ENCODE measurements at places on chromosomes 7 and 10. TPM values are rescaled to one million over a fixed set of nuclear protein-coding genes. Genes with fewer than 3 reads are reported as not detected.

Gene NUTM2A
- 1.6 TPM for total RNA-seq

Gene SLC26A5
- not detected for total RNA-seq

DNA sequence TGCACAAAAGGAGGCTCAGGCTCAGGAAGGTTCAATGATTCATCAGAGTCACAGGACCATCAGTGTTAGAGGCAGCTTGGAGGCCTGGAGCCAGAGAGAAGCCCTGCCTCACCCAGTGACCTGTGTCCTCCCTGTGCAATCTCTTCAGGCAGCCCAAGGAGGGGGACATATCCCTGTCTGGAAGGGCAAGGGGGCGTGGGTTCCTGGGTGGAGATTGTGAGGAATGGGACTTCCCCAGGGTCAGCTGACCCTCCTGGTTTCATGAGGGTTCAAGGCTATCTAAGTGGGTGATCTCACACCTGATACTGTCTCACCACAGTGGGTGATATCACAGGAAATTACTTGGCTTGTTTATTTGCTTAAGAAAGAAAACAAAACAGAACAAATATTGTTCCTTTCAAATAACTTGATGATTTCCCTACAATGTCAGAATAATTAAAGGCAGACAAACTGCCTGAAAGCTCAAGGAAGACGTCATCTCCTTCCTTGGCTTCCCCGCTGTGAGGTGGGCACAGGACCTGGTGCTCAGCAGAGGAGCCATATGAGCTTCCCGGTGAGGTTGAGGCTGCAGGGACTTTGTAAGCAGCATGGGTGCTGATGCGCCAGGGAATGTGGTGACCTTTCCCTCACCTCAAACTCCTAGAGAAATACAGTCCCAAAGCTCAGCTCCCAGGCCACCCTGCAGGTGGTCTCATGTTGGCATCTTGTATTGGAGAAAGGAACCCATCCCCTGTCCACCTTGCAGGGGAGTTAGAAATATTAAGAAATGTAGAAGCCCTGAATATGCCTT lies 763.2 kb downstream of the GRID1 start:
- DNase-seq = peak; percentile 67

Gene THAP5
- total RNA-seq = 25.4 TPM

DNA sequence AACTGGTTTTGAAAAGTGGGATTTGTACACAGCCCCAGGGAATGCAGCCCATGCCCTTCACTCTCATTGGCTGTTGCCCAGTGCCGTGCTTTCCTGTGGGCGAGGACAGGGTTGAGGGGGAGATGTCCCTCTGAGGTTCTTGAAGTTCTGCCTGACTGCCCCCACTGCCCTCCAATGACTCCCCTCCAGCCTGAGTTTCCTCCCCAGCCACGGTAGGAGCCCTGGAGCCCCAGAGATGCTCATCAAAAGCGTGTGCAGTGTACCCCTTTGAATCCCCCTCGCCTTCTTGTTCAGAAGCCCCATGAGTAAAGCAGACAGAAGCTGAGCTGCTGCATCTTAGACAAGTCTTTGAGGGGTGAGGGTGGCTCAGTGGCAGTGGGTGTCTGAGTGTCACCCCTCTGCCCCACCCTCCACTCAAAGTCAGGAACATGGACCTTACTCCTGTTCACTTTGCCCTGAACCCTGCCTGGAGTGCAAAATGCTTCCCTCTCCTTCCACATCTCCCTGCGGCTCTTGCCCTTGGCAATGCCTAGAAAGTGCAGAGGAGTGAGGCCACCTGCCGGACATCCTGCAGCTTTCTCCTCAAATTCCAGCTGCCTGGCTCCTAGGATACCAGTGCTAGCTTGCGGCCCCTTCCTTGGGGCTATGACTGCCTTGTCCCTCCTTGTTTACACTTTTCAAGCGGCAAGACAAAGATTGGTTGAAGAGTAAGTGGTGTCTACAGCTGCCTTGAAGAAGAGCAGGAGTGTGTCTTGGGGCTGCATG lies 19.9 kb downstream of the FAM241B start:
- DNase-seq = no peak

Gene FIGNL1
- total RNA-seq = 2.6 TPM

DNA sequence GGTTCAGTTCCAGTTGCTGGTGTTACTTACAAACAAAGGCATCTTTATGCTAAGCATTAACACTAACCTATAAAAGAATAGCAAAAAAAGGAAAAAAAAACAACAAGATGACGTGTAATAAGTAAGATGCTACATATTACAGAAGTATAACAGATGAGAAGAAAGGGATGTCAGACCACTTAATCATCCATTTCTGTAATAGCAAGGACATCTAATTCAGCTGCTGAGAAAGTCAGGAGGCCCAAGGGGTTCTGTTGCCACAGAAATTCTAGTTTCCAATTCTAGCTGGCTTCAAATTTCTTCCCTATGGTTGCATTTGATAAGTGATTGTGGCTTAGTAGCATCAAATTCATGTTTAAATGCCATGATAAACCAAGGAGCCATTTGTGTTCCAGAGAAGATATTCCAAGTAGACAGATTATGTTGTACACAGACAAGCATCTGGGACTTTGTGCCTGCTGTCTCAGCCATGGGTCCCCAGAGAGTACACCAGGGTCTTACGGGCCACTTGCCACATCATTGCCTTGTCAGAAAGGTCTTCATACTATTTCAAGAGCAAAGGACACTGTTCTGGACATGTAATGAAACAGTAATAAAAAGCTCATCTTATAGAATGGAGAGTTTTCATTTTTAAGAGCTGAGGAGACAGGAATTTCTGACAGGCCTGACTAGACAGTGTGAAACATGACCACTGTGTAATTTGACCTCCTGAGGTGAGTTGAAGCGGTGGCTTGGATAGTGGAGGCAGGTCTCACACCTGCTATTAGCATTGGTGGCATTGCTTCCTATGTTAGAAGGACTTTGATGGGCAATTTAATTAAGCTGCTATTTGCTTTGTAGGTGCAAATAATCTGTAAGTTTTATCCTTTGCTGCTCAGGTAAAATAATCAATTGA lies 4.2 kb upstream of the ASB4 start:
- no peak for DNase-seq

Gene FRMPD2
- total RNA-seq = not detected

Gene NRP1
- 138 TPM for total RNA-seq

Gene CRYGN
- total RNA-seq = not detected

GRCh38 chr7:95817866-95818640 lies 45.7 kb downstream of the DYNC1I1 start:
- no peak for DNase-seq

- no peak for DNase-seq
Measured at GRCh38 chr7:32378988-32379387, 111.2 kb downstream of the LSM5 start.

GRCh38 chr10:55793024-55793423 lies 568.0 kb downstream of the ZWINT start:
- DNase-seq = no peak

GRCh38 chr7:1601956-1602355 lies 32.1 kb upstream of the PSMG3 start:
- DNase-seq = no peak

DNA sequence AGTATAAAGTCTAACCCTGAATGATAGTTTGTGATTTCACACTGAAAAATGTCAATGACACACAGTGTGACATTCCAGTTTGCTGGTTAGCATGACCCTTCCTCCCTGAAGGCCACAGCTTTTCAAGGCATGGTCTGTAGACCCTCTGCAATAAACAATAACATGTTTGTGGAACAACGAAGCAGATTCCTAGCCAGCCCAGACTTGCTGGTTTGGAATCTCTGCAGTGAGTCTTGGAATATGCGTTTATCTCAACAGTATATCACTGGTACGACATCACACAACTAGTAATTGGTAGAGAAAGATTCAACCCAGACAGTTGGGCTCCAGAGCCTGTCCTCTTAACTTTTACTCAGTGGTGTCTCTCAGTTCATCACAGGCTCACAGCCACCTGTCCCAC lies 23.7 kb upstream of the DUSP5 start:
- DNase-seq = no peak

- no peak for DNase-seq
Measured at GRCh38 chr10:8183241-8183704, 128.8 kb downstream of the GATA3 start.

- DNase-seq = no peak
Measured at GRCh38 chr10:31908157-31908556, 20.5 kb downstream of the ARHGAP12 start.

Gene MKX
- total RNA-seq = 0.16 TPM

Gene SKIDA1
- 1.8 TPM for total RNA-seq

Gene KIAA1217
- total RNA-seq = 24.0 TPM

DNA sequence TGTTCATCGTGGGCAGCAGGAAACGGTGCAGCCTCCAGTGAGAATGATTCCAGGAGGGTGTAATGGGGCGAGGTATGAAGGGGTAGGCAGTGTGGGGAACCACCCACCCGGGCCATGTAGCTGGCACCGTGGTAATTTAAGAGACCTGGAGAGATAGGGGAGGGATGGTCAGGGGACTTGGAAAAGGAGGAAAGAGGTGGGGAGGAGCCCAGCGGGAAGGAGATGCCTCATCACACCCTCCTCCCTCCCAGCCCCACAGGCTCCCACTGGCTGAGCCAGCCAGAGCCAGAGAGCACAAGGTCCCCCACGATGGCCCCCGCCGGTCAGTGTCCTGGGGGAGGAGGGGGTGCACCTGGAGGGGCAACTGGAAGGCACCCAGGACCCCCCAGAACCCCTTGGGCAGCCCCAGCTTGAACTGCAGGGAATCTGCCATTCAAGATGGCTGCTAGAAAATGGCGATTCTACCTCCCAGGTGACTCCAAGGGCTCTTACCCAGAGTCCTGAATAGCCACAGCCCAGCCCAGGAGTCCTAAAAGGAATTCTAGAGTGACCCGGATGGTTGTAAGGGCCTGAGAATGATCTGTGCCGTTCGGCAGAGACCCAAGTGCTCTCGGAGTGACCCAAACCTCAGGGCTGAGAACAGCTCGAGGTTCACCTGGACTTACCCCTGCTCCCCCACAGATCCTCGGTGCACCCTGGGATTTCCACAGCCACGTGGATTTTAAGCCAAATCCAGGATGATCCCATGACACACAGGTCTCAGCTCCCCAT lies 28.8 kb downstream of the CALML3 start:
- DNase-seq = peak; percentile 71
